ENCODE measurements at places on chromosomes 3 and 15.

GRCh38 chr3:56885879-56886278 lies 84.1 kb upstream of the ARHGEF3 start:
- no peak for DNase-seq

- DNase-seq = no peak
Measured at GRCh38 chr3:50562861-50563260, 4.7 kb downstream of the C3orf18 start.

DNA sequence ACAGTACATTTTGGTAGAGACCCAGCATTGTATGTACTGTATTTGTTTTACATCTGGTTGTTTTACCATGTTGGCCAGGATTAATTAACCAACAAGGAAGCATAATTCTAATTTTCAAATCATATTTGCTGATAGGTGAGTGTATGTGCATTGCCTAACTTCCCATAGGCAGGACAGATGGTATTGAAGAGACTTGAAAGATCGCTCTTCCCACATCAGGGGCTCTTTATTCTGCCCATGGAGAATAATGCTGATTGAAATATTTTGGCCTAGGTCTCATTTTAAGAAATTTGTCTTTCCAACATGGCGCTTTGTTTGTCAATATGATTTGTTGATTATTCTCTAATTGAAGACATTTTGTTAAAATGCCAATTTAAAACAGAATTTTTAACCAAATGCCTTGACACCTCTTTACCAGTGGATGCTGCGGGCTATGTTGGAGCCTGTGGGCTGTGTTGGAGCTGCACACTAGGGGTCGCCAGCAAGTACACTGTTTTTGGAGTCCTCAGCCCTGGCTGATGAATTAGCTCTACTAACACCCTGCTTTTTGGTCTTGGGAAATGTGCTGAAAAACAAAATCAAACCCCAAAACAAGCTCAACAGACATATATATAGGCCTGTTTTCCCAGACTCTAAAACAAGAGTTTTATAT lies 5.3 kb downstream of the P2RY12 start:
- DNase-seq = no peak

DNA sequence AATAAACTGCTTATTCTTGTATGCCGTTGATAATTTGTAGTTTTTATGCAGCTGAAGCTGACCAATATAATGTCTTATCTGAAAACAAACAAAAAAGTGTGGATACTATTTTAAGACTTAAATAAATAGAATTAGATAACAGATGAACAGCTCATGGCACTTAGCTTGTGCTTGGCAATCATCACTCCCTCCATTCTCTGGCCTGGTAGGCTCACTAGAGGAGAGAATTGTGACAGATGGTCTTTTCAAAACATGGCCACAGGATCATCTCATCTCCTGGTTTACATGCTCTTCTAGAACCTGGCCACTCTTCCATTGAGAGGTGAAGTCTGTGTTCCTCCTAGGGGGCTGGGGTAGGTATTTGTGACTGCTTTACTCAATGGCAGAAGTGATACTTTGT lies 58.4 kb upstream of the RBP1 start:
- DNase-seq = no peak
